ENCODE measurements at places on chromosomes 4 and X.

- no peak for DNase-seq
These were observed 30.0 kb downstream of the SHROOM2 start for GRCh38 chrX:9816084-9816700.

- DNase-seq, result no peak
These were observed 47.4 kb upstream of the PHOX2B start for GRCh38 chr4:41795796-41796385.

DNA sequence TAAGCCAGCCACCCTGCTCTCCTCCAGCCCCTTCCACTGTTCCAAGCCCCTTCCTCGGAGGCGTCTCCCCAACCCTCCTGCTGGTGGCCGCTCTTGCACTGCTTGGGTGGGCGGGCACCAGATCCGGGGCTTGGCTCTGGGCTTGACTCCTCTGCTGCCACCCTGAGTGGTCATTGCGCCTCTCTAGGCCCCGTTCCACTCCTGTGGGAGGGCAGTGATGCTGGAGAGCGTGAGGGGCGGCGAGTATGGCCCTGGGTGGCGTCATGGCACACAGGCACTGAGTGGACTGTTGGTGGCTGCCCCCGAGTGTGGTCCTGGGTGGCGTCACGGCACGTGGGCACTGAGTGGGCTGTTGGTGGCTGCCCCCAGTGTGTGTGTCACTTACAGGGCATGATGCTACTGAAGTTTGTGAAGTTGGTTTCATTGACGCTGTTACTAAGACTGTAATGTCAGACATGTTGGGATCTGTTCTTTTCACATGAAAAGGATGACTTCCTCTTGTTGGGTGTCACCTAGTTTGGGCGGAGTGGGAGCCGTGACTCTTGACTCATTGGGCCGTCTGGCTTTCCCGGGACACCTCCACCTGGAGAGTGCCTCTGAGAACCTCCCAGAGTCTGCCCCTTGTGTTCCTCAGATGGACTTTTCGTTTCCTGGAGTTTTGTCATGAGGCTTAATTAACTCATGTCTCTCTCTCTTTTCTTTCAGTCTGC lies 55.9 kb upstream of the HGFAC start:
- DNase-seq, result no peak

DNA sequence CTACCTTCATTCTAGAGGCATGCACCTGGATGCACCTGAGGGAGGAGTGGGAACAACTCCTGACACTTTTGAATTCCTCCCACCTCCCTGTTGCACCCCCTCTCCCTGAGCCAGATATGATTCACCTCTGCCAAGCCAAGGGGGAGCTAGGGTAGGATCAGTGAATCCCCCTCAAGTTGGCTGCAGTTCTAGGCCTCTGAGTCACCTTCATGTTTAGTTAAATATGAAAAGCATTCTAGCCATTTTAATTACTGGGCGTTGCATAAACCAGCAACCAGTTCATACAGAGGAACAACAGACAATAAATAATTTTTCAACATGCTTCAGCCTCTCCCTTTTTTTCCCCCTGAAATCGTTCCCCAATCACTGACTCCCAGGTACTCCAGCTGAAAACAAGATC lies 1440.2 kb downstream of the ADGRL3 start:
- DNase-seq, result no peak

DNA sequence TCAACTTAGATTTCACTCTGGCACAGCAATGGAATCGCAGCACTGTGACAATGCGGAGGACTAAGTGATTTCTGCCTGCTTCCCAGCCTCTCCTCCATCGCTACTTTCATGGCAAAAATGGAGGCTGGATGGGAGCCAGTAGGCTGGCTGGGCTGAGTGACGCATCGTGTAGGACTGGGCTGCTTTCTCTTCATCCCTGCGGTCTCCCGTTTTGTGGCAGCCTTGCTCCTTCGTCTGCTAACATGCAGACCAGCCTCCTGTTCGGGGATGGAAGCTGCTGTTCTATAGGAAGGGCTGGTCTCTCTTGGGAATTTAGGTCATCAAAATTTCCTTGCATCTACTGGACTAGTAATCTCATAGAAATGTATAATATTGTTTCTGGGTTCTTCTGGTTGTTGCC lies 15.8 kb upstream of the RGS12 start:
- DNase-seq, result no peak

- no peak for DNase-seq
These were observed 252.7 kb downstream of the OPHN1 start for GRCh38 chrX:68180579-68180978.

- DNase-seq, result no peak
These were observed 178.3 kb downstream of the RASL11B start for GRCh38 chr4:53040459-53040815.

DNA sequence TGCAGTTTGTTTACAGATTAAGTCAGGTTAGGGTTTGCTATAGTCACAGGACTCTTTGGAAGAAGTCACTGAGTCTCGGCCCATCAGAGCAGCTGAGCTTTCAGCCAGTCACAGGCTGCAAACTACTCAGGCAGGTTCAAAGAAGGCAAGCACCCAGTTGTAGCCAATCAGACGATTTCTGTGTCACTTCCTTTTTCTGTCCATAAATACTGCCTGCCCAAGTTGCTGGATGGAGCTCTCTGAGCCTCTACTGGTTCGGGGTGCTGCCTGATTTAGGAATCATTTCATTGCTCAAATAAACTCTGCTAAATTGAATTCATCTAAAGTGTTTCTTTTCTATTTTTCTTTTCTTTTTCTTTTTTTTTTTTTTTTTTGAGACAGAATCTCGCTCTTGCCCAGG lies 7.3 kb upstream of the SH3BP2 start:
- no peak for DNase-seq

DNA sequence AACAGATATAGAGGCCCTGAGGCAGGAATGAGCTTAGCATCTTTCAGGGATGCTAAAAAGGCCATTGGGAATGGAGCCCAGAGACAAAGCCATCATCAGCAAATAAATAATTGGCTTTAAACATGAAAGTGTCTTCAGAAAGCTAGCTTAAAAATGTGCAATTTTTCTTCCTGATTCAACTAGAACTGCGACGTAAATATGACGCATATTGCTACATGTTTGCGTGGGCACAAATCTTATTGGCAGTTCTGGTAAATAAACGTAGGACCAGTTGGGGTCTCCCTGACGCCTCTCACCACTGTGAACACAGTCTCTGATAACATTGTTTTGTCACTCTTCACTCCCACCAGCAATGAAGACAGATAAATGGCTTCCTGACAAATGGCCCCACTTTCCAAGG lies 97.3 kb upstream of the SRD5A3 start:
- DNase-seq, result no peak

DNA sequence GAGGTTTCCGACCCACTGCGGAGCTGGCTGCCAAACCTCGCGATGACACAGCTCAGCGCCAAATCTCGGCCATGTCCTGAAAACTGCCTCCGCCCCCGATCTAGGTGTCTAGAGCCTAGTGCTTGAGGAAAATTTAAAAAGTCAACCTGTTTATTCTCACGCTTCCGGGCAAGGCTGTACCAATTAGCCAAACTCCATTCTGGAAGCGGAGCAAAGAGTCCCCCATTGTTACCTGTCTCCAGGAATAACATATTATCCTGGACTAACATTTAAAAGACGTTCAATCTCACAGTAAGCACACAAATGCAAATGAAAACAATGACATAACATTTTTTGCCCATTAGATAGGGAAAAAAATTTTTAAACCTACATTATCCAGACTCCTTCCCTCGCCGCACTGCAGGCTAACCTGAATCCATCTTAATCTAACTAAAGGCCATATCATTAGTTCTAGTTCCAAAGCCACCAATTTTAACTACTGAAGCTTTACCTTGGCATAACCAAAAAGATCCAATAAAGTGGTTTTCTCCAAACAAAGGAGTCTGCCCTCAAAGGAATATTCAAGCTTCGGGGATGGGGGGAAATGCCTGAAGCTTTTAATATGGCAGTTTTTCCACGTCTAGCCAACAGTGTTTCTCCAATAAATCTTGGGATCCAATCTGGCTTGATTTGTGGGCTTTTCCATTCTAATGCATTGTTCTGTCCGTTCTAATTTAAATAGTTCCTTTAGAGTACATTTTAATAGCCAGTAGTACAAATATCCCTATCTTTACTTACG lies 1.9 kb downstream of the HUWE1 start:
- no peak for DNase-seq

- DNase-seq, result no peak
These were observed 179.4 kb upstream of the PACRGL start for GRCh38 chr4:20520901-20521300.

DNA sequence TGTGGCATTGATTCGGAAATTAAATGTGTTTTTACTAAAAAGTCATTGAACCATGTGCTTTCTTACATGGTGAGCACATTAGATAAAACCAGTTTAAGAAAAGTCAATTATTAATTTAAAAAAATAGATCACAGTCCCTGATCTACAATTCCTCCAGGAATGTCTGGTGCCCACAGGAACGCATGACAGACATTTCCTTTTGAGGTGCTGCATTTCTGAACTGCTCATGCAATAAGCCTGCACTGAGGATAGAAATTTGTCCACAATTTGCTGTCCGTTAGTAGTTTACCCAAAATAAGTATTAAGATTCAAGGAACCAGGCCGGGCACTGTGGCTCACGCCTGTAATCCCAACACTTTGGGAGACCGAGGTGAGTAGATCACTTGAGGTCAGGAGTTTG lies 8.2 kb upstream of the ADAMTS3 start:
- no peak for DNase-seq
